CD4-positive, alpha-beta T cell treated with Interleukin-10 for 1 hour (primary cell): ENCODE measurements at places on chromosomes 6 and 20.

DNA sequence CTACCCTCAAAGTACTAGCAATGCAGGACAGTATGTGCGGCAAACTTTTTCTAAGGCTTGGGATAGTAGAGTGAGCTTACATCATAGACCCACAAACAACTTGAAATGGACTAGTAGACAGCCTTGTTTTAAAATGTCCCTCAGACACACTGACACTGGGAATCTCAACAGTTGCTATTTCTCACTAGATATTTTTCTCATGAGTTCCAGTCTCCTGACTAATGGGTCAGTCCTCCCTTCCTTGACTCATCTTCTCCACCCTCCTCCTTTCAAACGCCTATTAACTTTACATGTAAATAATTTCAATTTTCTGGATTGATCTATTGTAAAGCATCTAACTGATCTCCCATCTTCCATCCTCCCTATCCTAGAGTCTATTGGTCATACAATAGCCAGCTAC is 308.3 kb upstream of the PREP start:
- no peak for DNase-seq

DNA sequence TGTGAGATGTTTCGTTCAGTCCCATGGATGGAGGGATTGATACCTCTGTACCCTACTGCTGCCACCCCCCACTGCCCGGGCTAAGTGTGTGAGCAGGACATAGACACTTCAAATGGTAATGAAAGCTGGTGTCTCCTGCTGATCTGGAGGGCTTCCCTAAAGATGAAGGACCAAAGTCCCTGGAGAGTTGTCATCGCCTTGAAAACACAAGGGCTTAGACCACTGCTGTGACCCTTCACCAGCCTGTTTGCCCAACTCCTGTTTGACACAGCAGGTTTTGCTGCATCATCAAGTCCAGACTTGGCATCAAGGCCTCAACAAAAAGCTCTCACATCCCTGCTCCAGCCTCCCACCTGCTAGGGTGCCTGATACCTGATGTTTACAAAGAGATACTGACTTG is 57.9 kb upstream of the FAM8A1 start:
- DNase-seq, result no peak

DNA sequence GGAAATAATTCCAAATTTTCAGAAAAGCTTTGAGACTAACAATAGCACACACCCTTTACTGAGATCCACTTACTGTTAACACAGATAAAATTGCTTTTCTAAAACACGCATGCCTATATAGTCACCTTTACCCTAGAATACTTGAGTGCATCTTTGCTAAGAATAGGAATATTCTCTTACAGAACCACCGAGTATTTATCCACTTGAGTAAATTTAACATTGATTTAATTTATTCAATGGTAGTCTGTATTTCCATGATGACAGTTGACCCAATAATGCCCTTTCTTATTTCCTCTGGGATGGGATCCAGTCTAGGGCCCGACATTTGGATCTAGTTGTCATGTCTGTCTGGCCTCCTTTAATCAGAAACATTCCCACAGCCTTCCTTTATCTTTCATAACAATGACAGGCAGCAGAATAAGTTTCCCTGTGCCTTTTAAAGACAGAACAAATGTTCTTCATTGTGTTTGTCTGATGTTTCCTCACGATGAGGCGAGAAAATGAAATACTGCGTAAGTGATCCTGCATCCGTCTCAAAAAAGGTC is 56.6 kb upstream of the ERVFRD-1 start:
- DNase-seq, result no peak

DNA sequence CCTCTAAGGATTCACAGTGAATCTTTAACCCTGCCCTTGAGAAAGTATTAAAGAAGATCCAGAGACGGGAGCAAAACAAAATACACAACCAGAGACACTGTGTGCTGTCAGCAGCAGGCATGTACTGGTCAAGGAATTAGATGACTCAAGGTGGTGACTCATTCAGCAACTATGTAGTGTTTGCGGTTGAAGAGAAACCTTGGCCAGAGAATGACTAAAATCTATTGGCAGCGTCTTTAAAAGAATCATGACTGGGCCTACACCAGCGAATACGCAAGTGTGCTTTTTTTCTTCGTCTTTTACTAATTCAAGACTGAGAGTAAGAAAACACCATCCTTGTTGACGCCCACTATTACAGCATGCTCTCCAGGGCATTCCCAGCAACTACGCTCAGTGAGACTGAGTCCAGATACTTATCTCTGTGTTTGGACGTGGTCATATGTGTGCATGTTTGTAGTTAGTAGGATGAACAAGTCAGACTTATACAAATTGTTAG is 72.4 kb upstream of the BACH2 start:
- peak; percentile 29 for DNase-seq

- no peak for DNase-seq
These were observed 327.9 kb upstream of the SOX4 start for GRCh38 chr6:21265730-21266044.

- DNase-seq, result no peak
These were observed 46.4 kb downstream of the PRL start for GRCh38 chr6:22250486-22250885.

- DNase-seq, result no peak
These were observed 15.3 kb downstream of the RSPO4 start for GRCh38 chr20:986733-987355.

- DNase-seq, result peak; percentile 48
These were observed at the start of gene FOXC1 for GRCh38 chr6:1609648-1610496. FOXC1 (plus strand) TSS chr6:1609915; CDS start chr6:1610446, 531 bp downstream.

DNA sequence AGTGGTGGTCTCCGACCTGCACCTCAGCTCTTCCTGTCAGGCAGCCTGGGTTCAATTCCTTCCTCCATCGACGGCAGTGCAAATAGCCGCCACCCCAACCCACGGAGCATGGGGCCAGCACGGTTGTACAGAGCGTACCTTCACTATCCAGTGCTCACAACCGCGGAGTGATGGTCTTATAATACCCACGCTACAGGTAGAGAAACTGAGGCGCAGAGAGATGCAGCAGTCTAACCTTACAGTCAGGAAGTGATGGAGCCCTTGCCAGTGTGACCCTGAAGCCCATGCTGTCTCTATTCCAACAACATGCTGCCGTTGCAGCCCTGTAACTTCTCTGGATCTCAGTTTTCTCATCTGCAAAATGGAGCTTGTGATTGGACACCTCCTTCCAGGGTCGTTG is 11.0 kb downstream of the SCRT2 start:
- DNase-seq, result no peak

GRCh38 chr20:20201639-20202038 is 149.3 kb downstream of the CFAP61 start:
- DNase-seq, result no peak

DNA sequence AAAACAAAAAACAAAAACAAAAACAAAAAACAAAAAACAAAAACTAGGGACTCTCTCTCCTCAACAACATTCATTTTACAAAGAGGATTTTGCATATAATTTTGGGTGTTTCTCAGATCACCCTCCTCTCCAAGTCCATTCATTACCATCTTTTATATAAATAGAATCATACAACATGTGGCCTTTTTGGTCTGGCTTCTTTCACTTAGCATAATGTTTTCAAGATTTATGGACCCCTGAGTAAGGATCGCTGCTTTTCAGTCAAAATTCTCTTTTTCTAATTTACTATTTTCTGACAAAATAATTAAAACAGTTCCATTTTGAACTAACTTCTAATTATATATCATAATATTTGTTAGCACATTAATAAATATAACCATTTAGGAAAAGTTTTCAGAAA is 94.8 kb downstream of the UBE3D start:
- no peak for DNase-seq

- no peak for DNase-seq
These were observed 484.3 kb upstream of the JAG1 start for GRCh38 chr20:11158146-11158545.

- DNase-seq, result no peak
These were observed 29.0 kb upstream of the MANEA start for GRCh38 chr6:95548188-95548786.

GRCh38 chr20:63932606-63933160 is 23.5 kb downstream of the UCKL1 start:
- no peak for DNase-seq

DNA sequence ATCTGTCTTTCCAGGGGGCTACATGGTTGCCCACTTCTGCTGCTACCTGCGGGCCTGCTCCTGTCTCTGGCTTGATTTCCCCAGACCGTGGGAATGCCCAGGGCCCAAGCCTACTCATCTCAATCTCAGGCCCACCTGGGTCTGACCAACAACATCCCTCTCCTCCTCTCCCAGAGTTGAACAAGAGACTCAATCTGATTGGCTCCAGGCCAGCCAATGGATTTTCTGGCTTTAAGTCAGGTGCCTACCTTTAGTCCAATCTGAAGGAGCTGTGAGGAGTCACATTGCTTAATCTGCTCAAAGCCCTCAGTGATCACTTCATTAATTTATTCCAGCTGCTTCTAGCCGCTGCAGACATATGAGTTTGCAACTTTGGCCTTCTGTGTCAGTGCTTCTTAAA is 162.4 kb upstream of the KCNG1 start:
- DNase-seq, result no peak

GRCh38 chr6:34346175-34347119 is 46.0 kb downstream of the NUDT3 start:
- DNase-seq, result no peak

DNA sequence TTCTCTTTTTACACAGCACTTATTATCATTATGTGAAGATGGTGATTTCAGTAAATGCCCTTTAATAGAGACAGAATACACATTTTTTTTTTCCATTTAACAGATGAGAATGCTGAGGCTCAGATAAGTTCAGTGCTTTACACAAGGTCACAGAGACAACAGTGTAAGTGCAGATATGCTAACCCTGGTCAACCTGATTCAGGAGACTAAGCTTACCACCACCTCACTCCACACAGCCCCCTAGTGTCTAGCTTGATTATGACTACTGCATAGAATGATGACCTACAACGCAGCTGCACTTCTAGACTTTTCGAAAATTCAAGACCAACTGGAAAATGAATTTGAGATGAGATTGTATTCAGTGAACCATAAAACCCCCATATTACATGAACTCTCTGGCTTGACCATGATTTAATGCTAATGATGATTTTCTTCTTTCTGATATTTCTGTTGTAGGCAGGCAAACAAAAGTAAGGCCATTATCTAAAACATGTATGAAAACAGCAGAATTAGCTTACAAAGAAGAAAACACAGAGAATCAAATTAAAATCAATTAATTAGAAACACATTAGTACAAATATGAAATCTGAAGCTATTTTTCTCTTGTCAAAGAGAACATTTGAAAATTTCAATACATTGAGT is 212.1 kb upstream of the PHACTR1 start:
- no peak for DNase-seq

GRCh38 chr20:23918101-23918862 is 38.7 kb upstream of the CST5 start:
- DNase-seq, result no peak

GRCh38 chr6:155384321-155384952 is 70.2 kb upstream of the TFB1M start:
- DNase-seq, result no peak

- no peak for DNase-seq
These were observed 80.6 kb downstream of the ADGB start for GRCh38 chr6:146679386-146679785.

DNA sequence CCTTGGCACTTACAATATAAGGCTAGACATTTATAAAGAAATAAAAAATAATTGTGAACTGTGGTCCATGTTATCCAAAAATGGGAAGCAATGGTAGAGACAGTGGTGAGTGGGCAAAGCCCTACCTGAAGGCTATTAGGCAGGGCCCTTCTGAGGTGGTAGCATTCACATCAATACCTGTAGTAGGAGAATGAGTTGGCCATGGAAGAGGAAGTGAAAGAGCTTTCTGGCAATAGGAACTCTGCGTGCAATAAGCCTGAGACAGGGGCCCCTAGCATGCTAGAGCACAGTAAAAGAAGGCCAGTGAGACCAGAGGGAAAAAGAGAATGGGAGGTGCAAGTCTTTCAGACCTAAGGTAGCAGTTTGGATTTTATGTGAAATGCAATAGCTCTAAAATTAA is 754.5 kb downstream of the PTPRT start:
- no peak for DNase-seq

DNA sequence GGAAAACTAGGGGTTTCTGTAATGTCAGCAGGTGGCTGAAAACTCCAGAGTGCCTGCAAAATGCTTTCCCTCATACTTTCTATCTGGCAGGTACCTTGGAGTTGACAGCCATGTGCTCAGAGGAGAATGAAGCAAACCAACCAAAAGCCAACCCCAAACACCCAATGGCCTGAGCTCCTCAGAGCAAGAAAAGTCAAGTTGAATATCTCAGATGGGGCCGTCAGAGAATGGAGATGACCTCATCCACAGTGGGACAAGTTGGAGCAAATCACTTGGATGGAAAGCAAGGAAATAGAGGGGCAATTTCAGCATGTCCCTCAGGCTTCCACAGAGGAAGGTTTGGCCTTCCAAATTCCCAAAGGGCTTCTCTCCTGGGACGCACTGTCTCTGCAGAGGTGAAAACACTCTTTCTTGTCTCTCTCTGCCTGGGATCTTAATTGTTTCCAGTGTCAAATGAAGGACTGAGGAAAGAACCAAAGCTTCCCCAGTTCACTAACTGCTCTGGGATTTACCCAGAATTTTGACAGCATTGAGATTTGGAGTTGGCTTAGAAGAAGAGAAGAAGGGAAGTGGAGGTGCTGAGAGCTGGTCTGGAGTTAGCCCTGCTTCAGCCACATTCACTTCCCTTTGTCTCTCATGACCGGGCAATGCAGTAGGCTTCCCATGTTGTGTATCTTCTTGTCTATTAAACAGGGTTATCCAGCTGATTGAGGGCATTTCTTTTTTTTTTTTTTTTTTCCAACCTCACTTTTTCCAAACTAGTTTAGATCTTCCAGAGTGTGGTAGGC is 42.2 kb downstream of the PRND start:
- no peak for DNase-seq
